Mesenteric fat pad (tissue), 1 donor: ENCODE measurements at places on chromosomes 12 and 14. TPM values are rescaled to one million over a fixed set of nuclear protein-coding genes. Genes with fewer than 3 reads are reported as not detected.

DNA sequence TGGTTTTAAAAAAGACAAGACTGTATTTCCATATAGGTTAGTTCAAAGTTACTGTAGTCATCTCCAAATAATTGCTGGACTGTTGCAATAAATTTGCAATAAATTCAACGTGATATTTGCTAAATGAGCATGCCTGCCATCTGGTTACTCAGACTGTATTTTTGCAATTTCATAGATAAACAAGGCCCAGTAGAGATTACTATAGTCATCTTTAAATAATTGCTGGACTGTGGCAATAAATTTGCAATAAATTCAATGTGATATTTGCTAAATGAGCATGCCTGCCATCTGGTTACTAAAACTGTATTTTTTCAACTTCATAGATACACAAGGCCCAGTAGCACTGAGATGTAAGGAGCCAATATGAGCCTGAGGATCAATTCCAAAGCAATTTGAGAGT lies 5.6 kb downstream of the NTN4 start:
- DNase-seq = no peak

DNA sequence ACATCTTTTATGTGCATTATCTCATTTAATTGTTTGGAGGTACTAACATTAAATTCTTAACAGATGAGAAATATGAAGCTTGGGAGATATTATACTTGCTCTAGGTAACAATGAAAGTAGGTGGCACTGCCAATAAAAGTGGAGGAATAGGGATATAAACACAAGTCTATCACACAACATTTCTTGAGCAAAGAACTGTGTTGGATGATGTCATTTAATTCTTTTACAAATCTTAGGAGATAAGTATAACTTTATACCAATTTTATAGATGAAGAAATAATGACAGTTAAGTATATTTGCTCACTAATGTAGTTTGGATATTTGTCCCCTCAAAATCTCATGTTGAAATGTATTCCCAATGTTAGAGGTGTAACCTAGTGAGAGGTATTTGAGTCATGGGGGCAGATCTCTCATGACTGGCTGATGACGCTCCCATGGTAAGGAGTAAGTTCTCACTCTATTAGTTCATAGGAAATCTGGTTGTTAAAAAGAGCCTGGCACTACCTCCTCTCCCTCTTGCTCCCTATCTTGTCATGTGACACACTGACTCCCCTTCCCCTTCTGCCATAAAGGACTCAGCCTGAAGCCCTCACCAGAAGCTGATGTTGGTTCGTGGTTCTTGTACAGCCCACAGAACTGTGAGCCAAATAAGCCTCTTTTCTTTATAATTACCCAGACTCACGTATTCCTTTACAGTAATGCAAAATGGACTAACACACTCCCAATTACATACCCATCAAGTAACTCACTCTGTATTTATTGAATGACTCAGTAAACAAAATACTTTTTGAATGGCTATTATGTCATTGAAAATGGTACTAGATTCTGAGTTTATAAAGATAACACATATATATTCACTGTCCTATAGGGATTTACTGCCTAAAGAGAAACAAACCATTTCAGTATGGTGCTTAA lies 146.8 kb upstream of the KITLG start:
- DNase-seq = no peak

DNA sequence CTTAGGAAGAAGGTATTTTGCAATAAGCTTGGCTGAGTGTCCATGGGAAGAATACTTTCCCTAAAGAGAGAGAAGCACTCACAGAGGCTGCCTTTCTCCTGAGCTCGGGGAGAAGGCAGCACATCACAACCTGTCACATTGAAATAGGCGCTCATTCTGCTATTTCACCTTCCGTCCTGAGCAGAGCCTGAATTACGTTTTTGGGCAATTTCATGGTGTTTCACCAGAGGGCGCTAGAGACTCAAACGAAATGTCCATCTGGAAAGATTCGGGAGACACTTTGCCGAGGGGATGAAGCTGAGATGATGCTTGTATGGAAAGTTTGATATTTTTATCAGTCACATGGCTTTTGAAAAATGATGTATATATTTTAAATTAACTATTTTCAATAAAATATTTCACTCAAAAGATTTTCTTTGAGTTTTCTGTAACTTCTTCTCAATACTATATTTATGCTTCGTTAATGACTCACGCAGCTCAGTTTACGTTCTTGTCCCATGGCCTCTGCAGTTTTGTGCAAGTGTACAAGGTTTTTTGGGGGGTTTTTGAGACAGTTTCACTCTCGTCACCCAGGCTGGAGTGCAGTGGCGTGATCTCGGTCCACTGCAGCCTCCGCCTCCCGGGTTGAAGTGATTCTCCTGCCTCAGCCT lies 17.4 kb upstream of the B4GALNT3 start:
- no peak for DNase-seq

GRCh38 chr12:22002430-22002829 lies 43.6 kb upstream of the CMAS start:
- no peak for DNase-seq

- DNase-seq = no peak
Observed at GRCh38 chr14:34502001-34502400, 37.5 kb downstream of the EAPP start.

DNA sequence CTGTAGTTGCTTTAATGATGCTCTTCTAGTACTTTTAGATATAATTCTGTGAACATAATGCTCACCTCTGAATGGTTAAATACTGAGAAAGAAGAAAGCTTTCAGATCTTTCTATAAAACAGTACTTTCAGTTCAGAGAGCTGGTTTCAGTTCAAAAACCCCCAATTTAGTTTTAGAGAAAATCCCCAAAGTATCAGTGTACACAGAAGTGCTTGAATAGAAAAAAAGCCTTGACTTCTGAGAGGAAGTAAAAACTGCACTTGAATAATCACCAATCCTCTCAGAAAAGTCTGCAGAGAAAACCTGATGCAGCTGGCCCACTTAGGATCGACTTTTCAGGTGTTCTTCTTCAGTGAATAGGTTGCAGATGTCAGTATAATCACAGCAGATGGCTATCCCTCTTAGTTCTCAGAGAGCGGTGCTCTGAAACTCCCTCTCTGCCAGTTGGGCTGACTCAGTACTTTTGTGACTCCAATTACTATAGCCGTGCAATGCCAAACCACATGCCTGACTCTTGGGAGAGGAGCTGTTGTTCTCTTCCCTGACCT lies 616.3 kb downstream of the LRFN5 start:
- DNase-seq = no peak

GRCh38 chr14:34646570-34647255 lies 16.8 kb upstream of the SNX6 start:
- no peak for DNase-seq

- DNase-seq = no peak
Observed at GRCh38 chr14:32514236-32514635, 185.1 kb downstream of the AKAP6 start.

DNA sequence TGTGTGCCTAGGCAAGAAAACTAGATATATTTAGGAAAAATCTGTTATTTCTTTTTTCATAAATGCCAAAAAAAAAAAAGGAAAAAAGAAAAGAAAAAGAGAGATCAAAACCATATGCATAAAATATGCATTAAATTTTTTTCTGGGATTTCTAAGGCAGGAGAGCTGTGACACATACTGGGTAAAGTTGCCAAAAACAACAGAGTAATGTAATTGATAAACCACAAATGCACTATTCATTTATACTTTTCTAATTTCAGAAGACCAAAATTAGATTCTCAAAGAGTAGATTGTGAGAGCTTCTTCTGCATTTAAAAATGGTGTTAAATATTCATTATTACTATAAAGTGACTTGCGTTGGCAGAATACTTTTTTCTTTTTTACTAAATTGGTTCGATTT lies 673.8 kb upstream of the MGAT4C start:
- DNase-seq = no peak

- DNase-seq = no peak
Observed at GRCh38 chr12:110957159-110957558, 36.8 kb upstream of the MYL2 start.

- no peak for DNase-seq
Observed at GRCh38 chr14:61174441-61174891, 106.7 kb downstream of the TMEM30B start.

GRCh38 chr12:77992760-77993159 lies 162.1 kb downstream of the NAV3 start:
- no peak for DNase-seq

DNA sequence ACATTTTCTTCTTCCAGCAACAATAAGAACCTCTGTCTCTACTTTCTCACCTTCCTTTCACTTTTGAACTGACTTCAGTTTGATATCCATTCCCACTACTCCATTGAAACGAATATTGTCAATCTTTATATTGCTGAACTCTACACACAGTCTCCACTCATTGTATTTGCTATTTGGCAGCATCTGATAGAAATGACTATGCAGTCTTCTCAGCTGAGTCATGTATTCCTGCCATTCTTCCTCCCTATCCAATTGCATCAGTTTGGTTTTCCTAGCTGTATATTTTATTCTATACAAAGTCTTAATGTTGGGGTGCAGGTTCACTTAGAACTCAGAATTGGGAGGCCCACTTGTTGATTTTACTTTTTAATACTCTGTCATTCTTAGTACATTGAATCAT lies 107.5 kb upstream of the CPNE8 start:
- no peak for DNase-seq

DNA sequence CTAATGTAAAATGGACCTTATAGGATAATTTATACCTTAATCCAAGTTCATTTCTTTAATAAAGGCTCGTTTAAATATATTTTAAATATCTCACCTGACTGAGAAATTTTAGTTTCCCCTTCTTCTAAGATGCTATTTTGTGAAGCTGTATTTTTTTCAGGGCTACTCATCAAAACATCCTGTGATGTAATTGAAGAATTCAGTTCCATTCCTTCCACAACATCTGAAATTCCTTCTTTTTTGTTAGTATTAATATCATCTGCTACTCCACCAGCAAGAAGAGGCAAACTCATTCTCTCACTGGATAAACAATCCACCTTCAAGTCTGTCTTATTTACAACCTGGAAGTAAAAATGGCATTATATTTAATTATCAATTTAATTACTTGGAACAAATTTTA lies 22.5 kb downstream of the LGALS3 start:
- no peak for DNase-seq

- DNase-seq = no peak
Observed at GRCh38 chr12:62785941-62786559, 148.9 kb downstream of the PPM1H start.

DNA sequence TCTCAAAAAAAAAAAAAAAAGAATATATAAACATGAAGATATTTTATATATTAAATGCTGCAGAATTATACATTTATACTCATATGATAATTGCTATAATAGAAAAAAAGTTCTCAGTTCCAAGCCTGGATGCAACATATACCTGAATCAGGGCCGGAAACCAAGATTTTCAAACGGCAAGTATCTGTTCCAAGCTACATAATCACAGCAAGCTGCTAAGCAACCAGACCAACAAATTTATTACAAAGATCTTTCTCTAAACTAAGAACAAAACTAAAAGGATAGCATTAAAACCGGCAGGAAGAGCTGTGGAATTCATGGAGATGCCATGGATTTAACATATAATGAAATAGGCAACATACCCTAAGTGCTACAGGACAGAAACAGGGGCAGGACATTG lies 7.1 kb downstream of the RACGAP1 start:
- DNase-seq = no peak

DNA sequence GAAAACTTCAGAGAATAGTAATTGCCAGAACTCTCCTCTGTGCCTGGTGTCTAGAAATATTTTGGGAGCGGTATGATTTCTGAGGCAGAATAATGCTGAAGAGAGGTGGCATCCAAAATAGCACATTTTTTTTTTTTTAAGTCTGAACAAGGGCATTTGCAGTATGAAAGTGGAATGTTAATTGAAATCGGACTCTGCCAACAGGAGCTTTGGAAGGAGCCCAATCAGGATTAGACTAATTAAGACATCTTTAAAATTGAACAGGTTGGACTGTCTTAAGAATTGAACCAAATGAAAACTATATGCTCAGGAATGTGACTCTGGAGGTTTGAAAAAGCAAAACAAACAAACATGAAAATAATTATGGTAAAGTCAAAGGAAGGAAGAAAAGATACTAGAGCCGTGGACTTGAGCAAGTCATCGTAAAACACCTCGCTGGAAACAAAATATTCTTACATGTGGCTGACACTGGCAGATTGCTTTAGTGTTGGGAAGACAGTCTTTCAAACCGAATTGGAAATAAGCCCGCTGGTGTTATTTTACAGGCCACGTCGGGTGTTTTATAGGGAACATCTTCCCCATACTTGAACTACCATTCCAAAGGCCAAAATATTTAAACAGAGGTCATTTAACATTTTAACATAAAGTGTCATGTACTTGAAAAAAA lies 436.3 kb downstream of the VRK1 start:
- no peak for DNase-seq

- DNase-seq = no peak
Observed at GRCh38 chr12:110245369-110245772, 35.7 kb upstream of the ATP2A2 start.

AMIGO2 gene
- total RNA-seq = 16.4 TPM

ISCA2 gene
- total RNA-seq = 17.8 TPM

HSPA2 gene
- 9.5 TPM for total RNA-seq

C14orf180 gene
- 25.5 TPM for total RNA-seq

MSRB3 gene
- total RNA-seq = 81.1 TPM

APOF gene
- total RNA-seq = not detected

PPP4R4 gene
- total RNA-seq = 0.13 TPM

BCL11B gene
- 0.67 TPM for total RNA-seq

TAS2R20 gene
- total RNA-seq = 1.5 TPM

CNTN1 gene
- total RNA-seq = 1.5 TPM

NPC2 gene
- total RNA-seq = 290 TPM

ELK3 gene
- total RNA-seq = 47.6 TPM

CIT gene
- total RNA-seq = 2.4 TPM

BIN2 gene
- total RNA-seq = 14.4 TPM
